ENCODE measurements at places on chromosomes 1 and 21. TPM values are rescaled to one million over a fixed set of nuclear protein-coding genes. Genes with fewer than 3 reads are reported as not detected.
A peak's percentile ranks its signal among the peaks of the same experiment; 100 is the strongest.

The GNL2 gene
- total RNA-seq, result 28.3 TPM

The DONSON gene
- total RNA-seq, result 4.3 TPM

The BOLA1 gene
- total RNA-seq, result 16.6 TPM

The CFHR3 gene
- total RNA-seq, result 0.37 TPM

The FMO2 gene
- total RNA-seq, result 212 TPM

GRCh38 chr1:110463725-110464124 is 12.8 kb downstream of the PROK1 start:
- H3K27me3 ChIP-seq, result no peaks in the 10 kb centered on the region
- H3K4me3 ChIP-seq, result no peak overlapping the region
- DNase-seq, result no peak
- H3K4me1 ChIP-seq, result no peaks in the 10 kb centered on the region
- H3K27ac ChIP-seq, result no peak overlapping the region

- no peak overlapping the region for H3K27ac ChIP-seq
- no peak for DNase-seq
- H3K4me3 ChIP-seq, result no peak overlapping the region
- no peaks in the 10 kb centered on the region for H3K27me3 ChIP-seq
- H3K4me1 ChIP-seq, result no peaks in the 10 kb centered on the region
These were observed 14.3 kb upstream of the WDTC1 start for GRCh38 chr1:27220096-27220495.

DNA sequence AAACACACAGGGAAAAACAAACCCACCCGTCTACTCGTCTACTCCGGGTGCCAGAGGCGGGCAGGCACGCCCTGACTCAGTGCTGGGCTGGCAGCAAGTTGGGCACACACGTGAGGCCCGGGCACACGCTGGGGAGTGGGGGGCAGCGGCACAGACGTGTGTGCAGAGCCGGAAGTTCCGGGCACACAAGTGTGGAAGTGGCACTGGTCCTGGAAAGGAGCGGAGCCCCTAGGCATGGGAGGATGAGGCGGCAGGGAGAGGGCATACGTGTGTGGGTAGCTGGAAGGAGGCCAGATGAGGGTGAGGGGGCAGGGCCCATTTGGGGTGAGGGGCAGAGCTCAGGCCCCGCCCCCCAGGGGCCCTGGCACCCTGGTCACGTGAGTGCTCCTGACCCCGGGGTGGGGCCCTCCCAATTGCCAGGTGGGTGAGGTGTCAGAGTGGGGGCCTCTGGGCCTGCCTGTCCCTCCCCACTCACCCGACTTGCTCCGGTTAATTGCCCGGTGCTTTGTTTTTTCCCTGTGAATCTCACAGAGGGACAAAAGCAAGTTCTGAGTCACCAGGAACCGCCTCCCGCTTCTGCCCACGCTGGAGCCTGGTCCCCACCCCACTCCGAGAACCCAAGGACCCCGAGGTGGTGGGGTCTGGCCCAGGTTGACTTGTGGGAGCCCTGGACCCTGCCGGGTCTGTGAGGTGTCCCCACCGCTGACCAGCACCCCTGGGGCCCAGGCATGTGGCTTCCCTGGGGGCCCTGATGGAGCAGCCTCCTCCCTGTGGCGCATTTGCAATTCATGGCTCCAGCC is 104.8 kb upstream of the CASZ1 start:
- peak overlapping the region; percentile 55 for H3K27ac ChIP-seq
- H3K4me3 ChIP-seq, result peak overlapping the region; percentile 12
- H3K27me3 ChIP-seq, result no peaks in the 10 kb centered on the region
- H3K4me1 ChIP-seq, result peaks cover 28% of the 10 kb centered on the region
- DNase-seq, result peak; percentile 58

DNA sequence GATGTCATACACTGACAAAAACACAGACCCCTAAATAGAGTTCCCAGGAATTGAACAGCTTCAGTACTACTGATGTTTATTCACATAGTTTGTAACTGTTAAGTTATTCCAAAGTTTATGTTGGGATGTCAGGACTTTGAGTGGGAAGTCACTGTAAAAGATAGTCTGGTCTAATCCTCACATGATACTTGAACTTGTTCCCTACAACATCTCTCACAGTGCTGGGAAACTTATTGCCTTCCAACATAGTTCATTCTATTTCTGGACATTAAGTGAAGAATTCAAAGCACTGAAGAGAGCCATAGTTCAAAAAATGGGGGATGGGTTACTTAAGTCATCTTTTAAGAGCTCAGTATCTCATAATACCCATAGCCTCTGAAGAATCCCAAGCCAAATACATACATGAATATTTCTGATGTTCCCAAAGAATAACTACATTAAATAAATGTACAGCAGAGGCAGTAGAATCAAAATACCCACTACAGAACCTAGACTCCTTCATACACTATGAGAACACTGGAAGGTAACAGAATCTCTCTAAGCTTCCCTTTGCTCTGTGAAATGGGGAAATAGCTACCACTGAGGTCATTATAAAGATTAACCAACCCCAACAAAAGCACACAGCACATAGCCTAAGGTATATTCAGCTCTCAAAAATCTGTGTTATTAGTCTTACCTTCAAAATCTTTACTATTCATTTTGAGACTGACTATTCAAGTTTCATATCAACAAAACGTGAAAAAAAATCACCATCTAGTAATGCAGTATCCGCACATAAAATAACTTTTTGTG is 81.4 kb downstream of the ESRRG start:
- H3K4me3 ChIP-seq, result no peak overlapping the region
- no peak overlapping the region for H3K27ac ChIP-seq

DNA sequence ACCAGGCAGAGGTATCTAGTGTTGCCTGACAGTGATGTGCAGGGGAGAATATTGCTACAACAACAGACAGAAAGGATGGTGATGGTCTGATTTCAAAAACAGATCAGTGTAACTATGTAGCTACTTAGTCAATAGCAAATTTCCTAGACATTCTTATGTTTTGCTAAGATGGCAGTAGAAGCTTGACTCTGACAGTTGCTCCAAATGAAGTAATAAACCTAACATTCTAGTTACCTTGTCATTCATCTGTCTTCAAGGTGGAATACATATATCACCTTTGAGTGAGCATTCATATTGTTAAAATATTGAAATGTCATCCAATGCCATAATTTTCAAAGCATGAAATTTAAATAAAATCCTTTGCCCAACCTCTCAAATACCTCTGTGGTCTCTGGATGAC is 617.4 kb downstream of the USP25 start:
- H3K4me1 ChIP-seq, result no peaks in the 10 kb centered on the region
- DNase-seq, result no peak
- no peak overlapping the region for H3K27ac ChIP-seq

GRCh38 chr1:18217398-18218043 is 109.9 kb downstream of the IGSF21 start:
- no peaks in the 10 kb centered on the region for H3K4me1 ChIP-seq
- H3K36me3 ChIP-seq, result no peaks in the 10 kb centered on the region
- no peak for DNase-seq
- H3K27me3 ChIP-seq, result no peaks in the 10 kb centered on the region
- H3K27ac ChIP-seq, result no peak overlapping the region

GRCh38 chr1:81044708-81045107 is 756.0 kb upstream of the ADGRL2 start:
- DNase-seq, result no peak
- no peaks in the 10 kb centered on the region for H3K36me3 ChIP-seq
- H3K27me3 ChIP-seq, result no peaks in the 10 kb centered on the region

DNA sequence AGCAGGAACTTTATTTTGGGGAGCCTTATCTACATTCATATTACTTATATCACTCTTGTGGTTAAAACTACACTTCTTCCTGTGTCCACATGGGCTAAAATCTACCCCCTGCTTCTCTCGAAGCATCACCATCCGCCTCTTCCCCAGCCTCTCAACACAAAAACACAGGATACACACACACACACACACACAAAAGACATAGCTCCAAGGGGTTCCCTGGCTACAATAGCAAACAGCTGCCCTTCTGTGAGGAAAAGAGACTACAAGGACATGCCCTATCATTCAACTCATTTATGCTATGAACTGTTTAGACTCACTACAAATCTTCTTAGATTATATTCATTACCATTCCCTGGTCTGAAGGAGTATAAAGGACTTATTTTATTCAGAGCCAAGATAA is 155.0 kb downstream of the PIGK start:
- DNase-seq, result no peak
- no peak overlapping the region for H3K27ac ChIP-seq
- H3K4me1 ChIP-seq, result no peaks in the 10 kb centered on the region
- H3K27me3 ChIP-seq, result no peaks in the 10 kb centered on the region
- no peaks in the 10 kb centered on the region for H3K36me3 ChIP-seq
- H3K4me3 ChIP-seq, result no peak overlapping the region

GRCh38 chr1:156912861-156913808 is 7.3 kb upstream of the LRRC71 start:
- no peaks in the 10 kb centered on the region for H3K27me3 ChIP-seq
- H3K4me3 ChIP-seq, result no peak overlapping the region
- DNase-seq, result peak; percentile 66
- H3K4me1 ChIP-seq, result no peaks in the 10 kb centered on the region
- H3K36me3 ChIP-seq, result peaks cover 17% of the 10 kb centered on the region

- no peaks in the 10 kb centered on the region for H3K36me3 ChIP-seq
- no peak overlapping the region for H3K4me3 ChIP-seq
- no peak overlapping the region for H3K27ac ChIP-seq
- H3K27me3 ChIP-seq, result no peaks in the 10 kb centered on the region
- DNase-seq, result no peak
These were observed 54.2 kb downstream of the IGSF5 start for GRCh38 chr21:39799178-39799577.

DNA sequence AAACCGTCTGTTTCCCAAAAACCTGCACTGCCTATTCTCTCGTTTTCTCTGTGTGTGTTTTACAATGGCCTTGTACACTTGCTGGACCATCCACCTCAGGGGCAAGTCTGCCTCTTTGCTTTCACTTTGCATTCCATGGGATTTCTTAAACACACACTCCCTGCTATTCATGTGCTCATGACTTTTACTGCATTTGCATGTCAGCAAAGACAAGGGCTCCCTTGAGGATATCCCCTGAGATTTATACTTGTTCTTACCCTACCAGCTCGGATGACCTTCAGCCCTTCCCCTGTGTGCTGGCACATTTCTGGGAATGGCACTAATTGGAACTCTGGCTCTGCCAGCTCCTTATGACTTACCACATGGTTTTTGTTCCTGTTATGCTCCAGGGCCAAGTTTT is 386.9 kb downstream of the AMY1C start:
- H3K27me3 ChIP-seq, result no peaks in the 10 kb centered on the region
- no peaks in the 10 kb centered on the region for H3K4me1 ChIP-seq
- no peak for DNase-seq
- no peaks in the 10 kb centered on the region for H3K36me3 ChIP-seq
- no peak overlapping the region for H3K4me3 ChIP-seq

GRCh38 chr1:21292503-21292983 is 2.3 kb upstream of the ECE1 start:
- H3K4me1 ChIP-seq, result peaks cover 51% of the 10 kb centered on the region
- H3K27ac ChIP-seq, result peak overlapping the region; percentile 82
- DNase-seq, result no peak
- H3K36me3 ChIP-seq, result no peaks in the 10 kb centered on the region
- H3K4me3 ChIP-seq, result no peak overlapping the region
- no peaks in the 10 kb centered on the region for H3K27me3 ChIP-seq
